ENCODE measurements at places on chromosomes 11 and 22.

DNA sequence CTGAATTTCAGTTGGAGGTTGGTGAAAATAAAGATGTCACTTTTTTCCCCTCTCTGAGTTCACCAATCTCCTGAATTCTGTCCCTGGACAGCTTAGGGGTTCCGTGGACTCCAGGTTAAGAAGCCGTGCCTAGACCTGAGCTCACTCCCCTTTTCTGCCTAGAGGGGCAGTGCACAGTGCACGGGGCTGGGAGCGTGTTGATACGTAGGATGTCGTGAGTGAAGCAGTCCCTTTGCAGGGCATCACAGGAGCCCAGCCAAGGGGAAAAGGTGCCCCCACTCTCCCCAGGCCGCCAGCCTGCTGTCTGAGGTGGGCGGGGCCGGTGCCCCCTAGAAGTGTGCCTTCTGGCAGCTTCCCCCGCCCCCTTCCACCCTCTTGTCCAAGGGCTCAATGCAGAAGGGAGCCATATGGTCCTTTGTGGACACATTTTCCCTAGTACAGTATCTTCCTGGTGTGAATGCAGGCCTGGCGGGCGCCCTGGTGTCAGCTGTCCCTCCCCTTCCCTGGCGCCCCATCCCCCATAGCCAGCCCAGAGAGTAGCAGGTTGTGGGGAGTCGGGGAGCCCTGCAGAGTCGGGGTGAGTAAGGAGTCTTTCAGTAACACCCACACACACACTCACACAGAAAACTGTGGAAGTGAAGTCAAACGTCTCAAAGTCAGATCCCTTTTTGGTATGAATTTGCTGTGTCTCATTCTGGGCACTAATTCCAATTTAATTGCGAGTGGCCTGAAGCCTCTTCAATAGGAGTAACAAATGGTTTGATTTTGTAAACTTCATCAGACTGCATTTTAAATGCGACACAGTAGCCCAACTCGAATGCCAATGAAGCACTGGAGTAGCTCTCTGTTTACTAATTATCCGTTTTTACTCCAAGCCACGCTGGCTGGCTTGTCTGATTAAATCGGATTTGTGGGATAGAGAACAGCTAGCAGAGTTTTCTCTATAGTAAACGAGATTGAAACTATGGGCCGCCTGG is 67.5 kb upstream of the NNMT start:
- DNase-seq, result no peak

DNA sequence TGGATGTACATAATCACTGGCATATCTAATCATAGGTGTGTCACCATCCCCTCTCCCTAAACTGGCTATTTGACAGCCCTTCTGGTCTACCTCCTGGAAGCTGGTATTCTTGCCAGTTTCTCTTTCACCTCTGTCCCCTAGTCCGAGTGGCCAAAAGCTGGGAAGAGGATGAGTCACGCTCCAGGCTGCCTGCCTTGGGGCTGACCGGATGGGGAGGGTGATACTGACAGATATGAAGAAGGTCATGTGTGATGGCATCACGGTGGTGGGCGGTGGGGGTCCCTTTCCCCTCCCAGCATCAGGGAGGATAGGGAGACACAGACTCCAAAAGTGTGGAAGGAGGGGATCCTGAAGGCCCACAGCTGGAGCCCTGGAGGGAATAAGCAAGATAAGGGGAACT is 4.8 kb downstream of the OAF start:
- DNase-seq, result no peak

DNA sequence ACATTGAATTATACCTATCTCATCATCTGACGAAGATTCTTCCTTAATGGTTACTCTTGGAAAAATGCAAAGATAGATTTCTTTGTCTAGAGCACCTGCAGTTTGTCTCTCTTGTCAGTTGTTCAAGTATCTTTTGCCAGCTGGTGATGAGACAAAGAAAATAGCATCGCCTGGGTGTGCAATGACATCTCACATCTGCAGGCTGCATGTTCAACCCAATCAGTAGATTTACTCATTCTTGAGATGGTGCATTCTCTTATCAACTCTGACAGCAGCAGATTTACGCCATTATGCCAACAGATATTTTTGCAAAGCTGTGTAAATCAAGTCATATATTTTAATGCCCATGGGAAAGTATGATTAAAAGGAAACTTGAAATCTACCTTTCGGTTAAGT is 164.6 kb upstream of the PDGFD start:
- no peak for DNase-seq

DNA sequence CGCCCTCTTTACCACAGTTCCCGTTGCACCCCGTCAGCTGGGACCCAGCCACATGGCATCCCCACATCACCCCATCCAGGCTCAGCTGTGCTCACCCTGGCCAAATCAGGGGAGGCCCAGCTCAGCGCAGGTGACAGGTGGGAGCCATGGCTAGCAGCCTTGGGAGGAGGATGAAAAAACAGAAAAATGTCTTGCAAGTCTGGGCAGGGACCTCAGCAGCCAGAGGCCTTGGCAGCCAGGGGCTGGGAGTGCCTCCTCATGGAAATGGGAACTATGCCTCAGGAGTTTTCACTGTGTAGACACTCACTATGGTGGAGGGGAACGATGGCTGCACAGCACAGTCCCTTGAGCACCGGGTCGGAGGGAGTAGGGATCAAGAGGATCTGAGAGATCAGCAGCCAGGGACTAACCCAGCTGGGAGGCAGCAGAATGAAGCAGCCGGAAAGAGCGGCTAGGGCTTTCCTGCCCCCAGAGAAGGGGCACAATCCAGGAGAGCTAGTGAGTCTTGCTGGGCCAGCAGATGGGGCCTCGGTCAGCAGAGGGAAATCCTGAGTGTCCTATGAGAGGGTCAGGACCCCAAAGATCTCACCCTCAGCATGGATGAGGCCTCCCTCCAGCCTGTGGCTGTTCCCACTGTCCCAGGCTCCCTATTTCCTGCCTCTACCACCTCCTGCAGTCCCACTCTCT is 6.2 kb upstream of the FTH1 start:
- no peak for DNase-seq

GRCh38 chr11:19577976-19578619 is 134.5 kb upstream of the NAV2 start:
- no peak for DNase-seq

DNA sequence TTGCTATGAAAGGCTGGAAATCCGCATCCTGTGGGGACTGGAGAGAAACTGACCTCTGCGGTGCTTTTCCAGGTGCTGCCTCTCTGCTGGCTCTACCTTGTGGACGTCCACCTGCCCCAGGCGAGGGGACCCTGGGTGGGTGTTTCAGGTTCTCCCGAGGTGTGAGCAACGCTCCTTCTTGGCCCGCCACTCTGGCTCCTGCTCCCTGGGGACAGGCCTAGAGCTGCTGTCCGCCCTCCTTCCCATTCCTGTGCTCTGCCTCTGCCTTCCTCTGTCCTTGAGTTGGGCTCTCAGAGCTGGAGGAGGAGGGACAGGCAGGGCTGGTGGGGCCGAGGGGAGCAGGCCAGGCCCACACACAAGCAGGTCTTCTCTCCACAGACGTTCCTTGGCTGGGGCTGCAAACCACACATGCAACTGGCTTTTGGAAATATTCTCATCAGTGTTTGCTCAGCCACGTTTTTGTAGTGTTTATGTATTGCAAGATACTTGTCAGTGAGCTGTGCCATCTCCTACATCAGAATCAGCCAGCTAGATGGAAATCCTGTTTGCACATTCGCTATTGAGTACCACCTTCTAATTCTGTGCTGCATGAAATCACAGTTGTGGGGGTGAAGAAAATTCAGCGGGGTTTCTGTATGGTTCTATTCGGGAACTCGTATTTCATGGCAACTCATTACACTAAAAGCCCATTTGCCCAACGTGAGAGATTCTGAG is 1115.0 kb downstream of the BRD1 start:
- DNase-seq, result no peak

- DNase-seq, result no peak
Observed at GRCh38 chr11:46590740-46591605, 2.9 kb downstream of the AMBRA1 start.

- DNase-seq, result no peak
Observed at GRCh38 chr22:41512421-41513194, 31.7 kb downstream of the POLR3H start.

GRCh38 chr11:110896358-110896757 is 184.1 kb upstream of the ARHGAP20 start:
- no peak for DNase-seq

- DNase-seq, result no peak
Observed at GRCh38 chr22:38608992-38609750, 39.2 kb upstream of the DMC1 start.

DNA sequence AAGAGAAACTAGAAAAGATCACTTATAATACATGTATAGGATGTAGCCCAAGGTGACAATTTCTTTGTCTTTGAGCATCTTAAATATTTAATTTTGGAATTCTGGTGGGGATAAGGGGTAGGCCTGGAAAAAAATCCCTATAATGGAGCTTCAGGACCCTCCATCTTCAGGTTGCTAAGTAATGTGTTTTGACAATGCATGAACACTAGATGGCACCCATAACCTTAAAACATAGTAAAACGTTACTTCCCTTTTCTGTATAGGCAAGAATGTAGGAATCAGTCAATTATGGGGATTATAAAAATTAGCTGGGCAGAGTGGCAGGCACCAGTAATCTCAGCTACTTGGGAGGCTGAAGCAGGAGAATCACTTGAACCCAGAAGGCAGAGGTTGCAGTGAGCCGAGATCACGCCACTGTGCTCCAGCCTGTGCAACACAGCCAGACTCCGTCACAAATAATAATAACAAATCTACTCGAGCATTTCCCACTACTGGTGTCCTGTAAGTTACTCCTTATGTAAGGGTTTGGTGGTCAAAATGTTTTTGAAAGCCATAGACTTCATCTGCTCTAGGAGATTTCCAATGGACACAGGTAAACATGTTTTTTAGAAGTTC is 541.9 kb upstream of the CCDC90B start:
- no peak for DNase-seq

GRCh38 chr11:119316016-119316728 is 758 bp downstream of the MCAM start:
- DNase-seq, result no peak

GRCh38 chr22:41092847-41093411 is 537 bp downstream of the EP300 start:
- DNase-seq, result peak; percentile 7

DNA sequence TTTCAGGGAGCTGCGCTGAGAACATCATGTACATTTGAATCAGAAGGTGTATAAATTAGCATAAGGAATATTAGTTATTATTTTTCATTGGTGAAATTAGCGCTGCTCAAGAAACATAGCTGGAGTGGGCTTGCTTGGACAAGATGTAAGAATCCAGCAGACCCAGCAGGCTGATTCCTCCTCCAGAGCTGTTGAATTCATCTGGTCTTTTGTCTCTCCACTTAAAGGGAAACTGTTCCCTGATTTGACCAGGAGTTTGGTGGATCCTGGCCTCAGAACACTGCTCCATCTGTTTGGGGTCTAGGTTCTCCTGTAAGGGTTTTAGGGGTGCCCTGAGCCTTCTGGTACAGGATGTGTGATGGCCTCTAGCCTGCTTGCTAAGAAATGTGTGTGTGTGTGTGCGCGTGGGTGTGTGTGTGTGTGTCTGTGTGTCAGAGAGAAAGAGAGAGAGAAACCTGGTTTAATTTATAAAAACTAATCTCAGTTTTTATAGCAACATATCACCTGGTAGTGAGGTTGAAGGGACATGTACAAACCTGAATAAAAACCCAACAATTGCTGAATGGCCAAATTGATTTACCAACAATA is 8.3 kb upstream of the SORL1 start:
- no peak for DNase-seq

DNA sequence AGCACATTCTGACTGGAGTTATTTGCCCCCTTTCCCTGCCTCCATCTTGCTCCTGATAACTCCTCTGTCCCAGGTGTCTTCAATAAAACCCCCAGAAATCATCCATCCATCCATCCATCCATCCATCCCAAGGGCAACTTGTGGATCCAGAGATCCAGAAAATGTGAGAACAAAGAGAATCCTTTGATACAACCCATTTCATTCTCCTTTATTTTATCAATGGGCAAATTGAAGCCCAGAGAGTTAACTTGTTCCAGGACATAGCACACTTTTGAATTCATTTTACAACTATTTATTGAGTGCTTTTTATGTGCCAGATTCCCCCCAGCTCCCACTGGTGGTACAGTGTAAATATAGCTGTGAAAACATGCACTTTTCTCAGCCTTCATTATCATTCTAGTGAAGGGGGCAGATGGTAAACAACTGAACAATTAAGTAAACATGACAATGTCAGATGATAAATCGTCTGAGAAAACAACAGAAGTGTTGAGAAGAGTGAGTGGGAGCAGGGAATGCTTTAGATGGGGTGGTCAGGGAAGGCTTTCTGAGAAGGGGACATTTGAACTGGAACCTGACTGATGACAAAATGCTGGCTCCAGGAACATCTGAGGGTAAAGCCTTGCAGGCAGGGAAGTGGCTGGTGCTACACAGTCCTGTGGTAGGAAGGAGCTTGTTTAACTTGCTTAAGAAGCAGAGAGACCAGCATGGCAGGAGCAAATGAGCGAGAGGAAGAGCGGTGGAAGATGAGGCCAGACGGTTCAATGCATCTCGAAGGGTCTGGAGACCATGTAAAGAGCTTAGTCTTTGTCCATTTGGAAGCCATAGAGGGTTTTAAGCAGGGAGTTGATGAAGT is 80.0 kb upstream of the TIMP3 start:
- no peak for DNase-seq

DNA sequence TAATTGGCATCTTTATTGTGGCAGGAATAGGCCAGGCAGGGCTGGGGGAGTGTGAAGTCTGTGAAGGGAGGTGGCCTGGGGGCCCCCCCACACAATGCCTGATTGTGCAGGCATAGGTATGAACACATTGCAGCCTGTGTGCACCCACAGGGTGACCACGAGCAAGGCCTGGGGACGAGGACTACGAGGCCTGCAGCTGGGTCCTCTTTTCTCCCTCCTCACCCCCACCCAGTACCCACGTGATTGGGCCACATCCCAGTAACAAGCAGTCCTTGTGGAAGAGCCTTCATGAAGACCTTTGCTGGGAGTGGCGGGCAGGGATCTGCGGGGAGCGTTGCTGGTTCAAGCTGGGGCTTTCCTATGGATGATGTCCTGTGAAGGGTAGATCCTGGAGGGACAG is 29.3 kb downstream of the ZBTB16 start:
- DNase-seq, result no peak

DNA sequence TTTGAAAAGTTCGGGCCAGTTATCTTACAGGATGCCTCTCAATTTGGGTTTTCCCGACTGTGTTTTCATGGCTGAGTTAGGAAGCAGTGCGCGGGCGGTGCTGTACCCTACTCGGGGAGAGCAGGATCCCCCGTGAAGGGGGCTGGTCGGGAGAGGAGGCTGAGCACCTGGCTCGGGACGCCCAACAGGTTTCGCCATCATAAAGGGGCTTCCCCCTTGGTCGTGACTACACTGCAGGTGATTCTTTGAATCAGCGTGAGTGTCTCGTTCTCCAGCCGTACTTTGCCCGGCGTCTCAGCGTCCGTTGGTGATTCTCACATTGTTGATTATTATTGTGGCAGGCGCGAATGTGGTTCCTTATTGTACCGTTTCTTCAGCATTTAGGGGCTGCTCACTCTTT is 46.6 kb downstream of the ST14 start:
- DNase-seq, result no peak

- DNase-seq, result peak; percentile 61
Observed at GRCh38 chr11:46352063-46352841, 5.0 kb downstream of the DGKZ start.

- no peak for DNase-seq
Observed at GRCh38 chr22:50136581-50137015, 33.9 kb upstream of the PANX2 start.

GRCh38 chr22:42300259-42301076 is 30.0 kb upstream of the TCF20 start:
- no peak for DNase-seq

- DNase-seq, result no peak
Observed at GRCh38 chr11:47306484-47306844, 36.5 kb downstream of the MADD start.
